ENCODE measurements at places on chromosomes 6 and 20.

DNA sequence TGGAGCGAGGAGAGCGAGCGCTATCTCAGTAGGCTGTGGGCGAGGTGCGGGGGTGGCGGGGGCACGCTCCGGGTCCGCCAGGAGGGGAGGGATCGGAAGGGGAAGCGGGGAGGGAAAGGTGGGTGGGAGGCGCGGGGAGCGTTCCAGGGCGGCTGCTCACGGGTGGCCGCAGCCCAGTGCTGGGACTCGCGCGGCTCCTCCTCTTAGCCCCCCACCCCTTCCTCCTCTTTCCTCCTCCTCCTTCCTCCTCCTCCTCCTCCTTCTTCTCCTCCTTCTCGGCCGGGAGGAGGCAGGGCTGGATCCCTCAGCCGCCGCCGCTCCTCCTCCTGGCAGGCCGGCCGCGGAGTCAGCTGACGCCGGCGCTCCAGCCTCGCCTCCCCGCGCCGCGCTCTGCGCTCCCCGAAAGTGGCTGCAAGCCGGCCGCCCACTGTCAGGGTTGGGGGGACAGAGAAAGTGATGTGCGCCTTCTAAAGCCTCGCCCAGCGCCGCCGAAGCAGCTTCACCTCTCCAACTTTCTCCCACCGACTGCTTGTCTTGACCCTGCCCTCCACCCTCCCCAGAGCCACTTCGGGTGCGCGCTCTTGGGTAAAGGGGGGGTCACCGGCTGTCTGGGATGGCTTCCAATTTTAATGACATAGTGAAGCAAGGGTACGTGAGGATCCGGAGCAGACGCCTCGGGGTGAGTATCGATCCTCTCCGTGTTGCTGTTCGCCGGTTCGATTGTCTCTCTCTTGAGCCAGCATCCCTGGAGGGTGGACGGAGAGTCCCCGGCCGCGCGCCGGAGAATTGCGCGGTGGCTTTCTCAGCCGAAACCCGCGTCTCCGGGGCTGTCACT lies at the start of gene DOK5:
Gene DOK5 (plus strand): TSS at position 260 of the 835 bp plus-strand sequence. CDS start 354 bp downstream, at position 614.
- no peak for DNase-seq

DNA sequence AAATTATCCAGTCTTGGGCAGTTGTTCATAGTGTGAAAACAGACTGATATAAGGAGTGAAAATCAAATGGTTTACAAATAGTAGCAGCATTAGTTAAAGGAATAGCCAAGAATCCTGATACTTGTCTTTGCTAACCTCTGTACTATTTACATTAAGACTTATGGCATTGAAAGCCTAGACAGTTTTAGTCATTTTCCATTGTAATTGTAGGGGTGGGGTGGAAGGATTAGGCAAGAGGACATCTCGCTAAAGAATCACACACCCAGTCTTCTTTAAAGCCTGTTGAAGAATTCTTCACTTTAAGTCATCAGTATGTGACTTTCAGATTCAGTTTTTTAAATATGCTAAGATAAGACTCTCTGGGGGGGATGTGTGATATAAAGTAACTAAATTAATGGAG lies 207.5 kb upstream of the PHACTR1 start:
- no peak for DNase-seq

- DNase-seq = no peak
Observed at GRCh38 chr6:111552958-111553357, 52.7 kb downstream of the TRAF3IP2 start.

GRCh38 chr6:6522709-6523108 lies 65.8 kb upstream of the LY86 start:
- no peak for DNase-seq

Data from MM.1S (cell line).